Cortex of kidney (tissue), 1 donor: ENCODE measurements at places on chromosomes 12 and 14.

DNA sequence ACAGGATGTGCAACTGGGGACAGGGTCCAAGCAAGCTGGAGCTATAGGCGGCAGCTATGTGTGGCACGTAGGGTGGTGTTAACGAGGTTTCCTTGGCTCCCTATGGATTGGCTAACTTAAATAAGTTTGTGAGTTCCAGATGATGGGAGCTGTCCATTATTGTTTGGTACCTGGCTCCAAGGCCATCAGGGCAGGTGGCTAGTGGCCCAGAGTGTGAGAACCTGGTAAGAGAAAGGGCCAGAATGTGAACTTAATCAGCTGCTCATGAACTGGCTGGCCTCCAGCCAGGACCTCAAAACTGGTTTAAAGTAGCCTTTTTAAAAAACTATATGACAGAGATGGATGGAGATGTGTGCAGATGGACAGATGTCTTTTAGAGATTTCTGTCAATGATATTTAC, 1.5 kb upstream of the BDKRB2 start:
- no peak for DNase-seq

- no peak for DNase-seq
Observed at GRCh38 chr12:82329508-82329907, 28.7 kb downstream of the CCDC59 start.

- no peak for DNase-seq
Observed at GRCh38 chr12:1161197-1161596, 170.2 kb downstream of the ERC1 start.

- DNase-seq = no peak
Observed at GRCh38 chr14:68331991-68332390, 460.9 kb downstream of the ZFP36L1 start.

GRCh38 chr14:34496679-34497513, 34.9 kb upstream of the SPTSSA start:
- DNase-seq = no peak

DNA sequence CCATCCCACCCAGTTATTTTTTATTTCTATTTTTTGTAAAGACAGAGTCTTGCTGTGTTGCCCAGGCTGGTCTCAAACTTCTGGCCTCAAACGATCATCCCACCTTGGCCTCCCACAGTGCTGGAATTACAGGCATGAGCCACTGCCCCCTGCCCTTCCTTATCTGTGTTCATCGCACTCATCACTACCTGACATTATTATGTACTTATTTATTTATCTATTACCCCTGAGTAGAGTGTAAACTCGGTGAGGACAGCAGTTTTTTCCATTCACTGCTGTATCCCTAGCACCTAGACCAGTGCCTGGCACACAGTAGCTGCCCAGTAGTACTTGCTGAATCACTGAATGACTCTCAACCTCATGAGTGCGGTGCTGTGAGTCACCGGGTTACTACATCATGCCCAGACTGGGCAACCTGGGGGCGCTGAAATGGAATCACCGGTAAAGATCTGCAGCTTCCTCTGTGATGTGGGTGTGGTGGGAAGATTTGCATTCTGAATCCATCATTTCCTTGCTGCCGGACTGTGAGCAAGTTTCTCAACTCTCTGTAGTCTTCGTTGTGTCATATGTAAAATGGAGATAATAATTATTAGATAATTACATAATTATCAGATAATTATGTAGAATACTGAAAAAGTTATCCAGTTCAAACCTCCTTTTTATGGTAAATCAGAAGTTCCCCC, 81.9 kb upstream of the USP44 start:
- DNase-seq = no peak

DNA sequence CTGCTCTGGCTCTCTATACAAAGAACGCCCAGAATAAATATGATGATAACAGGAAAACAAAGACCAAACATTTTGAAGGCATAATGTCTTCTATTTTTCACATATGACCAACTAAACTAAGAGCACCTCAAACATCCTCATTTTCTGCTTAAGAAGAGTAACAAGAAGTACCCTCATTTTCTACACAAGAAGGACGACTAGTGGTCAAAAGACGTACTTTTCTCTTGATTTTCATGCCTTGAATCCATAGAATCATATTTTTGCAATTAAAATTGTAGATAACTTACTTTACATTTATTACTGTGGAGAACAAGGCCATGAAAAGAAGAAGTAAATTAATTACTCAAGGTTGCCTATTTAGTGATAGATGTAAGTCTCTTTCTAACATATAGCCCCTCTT, 358.6 kb downstream of the DUSP6 start:
- DNase-seq = no peak

- no peak for DNase-seq
Observed at GRCh38 chr14:53035336-53036210, 84.7 kb upstream of the FERMT2 start.

DNA sequence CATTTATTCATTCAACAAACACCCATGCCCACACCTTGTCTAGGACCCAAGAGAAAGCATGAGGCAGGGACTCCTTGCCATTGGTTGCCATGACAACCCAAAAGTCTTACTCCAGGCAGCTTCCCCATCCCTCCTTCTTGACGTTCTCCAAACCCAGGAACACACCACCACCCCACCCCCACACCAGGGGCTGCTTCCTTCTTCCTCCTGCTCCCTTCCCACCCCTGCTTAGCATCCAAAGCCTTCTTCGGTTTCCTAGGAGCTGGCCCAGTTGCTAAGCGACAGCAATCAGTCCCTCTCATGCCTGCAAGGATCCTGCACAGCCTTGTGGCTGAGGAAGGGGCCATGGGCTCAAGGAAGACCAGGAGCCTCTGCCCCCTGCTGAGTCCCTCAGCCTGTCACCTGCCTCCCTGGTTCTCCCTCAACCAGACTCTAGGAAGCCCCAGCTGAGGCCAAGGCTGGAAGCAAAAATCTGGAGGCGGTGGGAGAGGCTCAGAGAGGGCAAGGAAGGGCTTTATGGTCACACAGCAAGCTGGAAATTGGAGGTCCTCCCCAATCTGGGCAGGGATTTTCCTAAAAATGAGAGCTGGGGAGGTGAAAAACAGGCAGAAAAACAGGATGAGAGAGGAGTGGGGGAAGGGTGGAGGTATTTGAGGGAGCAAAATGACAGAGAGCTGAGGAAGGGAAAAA, 15.4 kb downstream of the RASAL1 start:
- DNase-seq = no peak

DNA sequence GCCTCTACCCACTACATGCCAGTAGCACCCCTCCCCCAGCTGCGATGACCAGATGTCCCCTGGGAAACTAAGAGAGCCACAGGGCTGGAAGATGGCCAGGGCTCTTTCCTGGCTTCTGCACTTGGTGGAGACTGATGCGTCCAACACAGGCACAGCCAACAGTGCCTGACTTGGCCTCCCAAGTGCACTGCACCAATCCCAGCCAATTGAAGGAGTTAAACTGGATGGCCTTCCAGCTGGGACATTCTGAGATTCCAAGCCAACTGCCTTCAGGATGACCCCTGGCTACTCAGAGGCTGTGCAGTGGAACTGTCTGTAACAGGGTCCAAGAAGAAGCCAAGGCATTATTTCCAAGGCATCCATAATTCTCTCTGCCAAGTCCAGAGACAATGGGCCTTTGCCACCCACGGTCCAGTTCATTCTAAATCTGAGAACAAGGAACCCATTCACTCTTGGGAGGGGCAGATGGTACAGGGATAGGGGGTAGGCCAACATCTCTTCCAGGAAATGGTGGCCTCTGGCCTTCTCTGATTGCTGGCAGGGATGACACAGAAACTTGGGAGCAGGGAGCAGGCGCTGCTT, 35.2 kb downstream of the PRIMA1 start:
- DNase-seq = no peak

- no peak for DNase-seq
Observed at GRCh38 chr12:21809100-21809499, 34.6 kb upstream of the KCNJ8 start.

- DNase-seq = no peak
Observed at GRCh38 chr14:93970965-93971634, 5.3 kb downstream of the ASB2 start.

DNA sequence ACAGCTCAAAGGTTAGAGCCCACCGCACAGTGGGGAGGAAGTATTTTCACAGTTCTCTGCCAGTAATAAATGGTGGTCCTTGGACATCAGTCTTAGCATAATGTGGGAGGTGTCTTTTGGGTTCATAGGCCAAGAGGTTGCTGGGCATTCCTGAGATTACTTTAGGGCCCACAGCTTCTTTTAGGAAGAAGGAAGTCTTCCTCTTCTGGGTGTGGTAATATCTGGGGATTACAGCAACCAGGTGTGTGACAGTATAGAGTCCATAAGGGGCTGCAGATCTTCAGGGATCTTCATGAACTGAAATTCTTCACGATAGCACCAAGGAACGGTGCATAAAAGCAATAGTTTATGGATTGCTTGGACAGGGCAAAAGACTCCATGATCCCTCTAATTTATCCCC, 56.2 kb upstream of the PTGR2 start:
- DNase-seq = no peak

- DNase-seq = no peak
Observed at GRCh38 chr14:100525615-100526014, 61.6 kb downstream of the BEGAIN start.

GRCh38 chr14:21525571-21525961, 580 bp downstream of the SALL2 start:
- DNase-seq = no peak

DNA sequence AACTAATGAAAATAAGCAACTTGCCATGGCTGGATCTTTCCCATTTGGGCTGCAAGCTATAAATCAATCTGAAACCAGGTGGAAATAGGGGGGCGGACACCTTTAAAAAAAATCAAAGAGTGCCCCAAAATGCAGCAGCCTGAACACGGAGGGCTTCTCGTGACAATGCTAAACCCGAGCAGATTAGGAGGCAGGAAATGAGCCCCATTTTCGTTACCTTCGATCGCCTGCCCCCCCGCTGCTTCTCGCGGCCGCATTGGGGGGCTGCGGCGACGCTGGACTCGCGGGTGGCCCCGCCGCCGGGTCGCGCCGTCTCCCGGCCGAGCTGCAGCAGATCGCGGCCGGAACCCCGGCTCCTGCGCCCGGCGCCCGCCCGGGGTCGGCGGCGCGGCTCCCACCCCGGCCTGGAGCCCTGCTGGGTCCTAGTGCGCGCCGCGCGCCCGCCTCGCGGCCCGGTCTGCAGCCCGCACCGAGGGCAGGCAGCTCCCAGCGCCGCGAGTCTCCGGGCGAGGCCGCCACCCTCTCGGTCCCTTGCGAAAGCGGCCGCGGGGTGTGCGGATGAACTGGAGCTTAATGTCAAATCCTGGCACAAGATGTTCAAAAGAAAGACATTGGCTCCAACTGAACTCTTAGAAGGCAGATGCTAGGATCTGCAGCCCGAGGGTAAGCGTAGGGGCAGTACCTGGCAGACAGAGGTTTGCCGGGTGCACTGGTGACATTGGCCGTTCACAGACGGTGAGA, 201.9 kb upstream of the FOXN3 start:
- no peak for DNase-seq
